Urinary bladder (tissue), 4 donors: ENCODE measurements at places on chromosomes 6 and 20. TPM values are rescaled to one million over a fixed set of nuclear protein-coding genes. Genes with fewer than 3 reads are reported as not detected.
A peak's percentile ranks its signal among the peaks of the same experiment; 100 is the strongest.

DNA sequence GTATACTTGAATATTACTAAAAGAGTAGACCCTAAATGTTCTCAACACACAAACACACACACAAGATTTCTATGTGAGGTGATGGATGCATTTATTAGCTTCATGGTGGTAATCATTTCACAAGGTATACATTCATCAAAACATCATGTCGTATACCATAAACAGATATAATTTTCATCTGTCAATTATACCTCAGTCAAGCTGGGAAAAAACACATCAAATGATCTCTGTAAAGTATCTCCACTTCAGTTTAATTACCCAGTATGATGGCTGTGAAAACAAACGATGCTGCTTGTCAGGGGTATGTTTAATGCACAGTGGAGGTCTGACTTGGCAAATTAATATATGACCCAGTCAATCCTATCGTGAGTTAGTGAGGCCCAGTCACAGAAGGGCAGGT is 157.2 kb downstream of the MTFR2 start:
- no peak for DNase-seq

- no peak for DNase-seq
Measured at GRCh38 chr6:126210398-126211075, 129.4 kb upstream of the CENPW start.

GRCh38 chr6:136798044-136798443 is 5.8 kb upstream of the MAP3K5 start:
- no peak for DNase-seq

DNA sequence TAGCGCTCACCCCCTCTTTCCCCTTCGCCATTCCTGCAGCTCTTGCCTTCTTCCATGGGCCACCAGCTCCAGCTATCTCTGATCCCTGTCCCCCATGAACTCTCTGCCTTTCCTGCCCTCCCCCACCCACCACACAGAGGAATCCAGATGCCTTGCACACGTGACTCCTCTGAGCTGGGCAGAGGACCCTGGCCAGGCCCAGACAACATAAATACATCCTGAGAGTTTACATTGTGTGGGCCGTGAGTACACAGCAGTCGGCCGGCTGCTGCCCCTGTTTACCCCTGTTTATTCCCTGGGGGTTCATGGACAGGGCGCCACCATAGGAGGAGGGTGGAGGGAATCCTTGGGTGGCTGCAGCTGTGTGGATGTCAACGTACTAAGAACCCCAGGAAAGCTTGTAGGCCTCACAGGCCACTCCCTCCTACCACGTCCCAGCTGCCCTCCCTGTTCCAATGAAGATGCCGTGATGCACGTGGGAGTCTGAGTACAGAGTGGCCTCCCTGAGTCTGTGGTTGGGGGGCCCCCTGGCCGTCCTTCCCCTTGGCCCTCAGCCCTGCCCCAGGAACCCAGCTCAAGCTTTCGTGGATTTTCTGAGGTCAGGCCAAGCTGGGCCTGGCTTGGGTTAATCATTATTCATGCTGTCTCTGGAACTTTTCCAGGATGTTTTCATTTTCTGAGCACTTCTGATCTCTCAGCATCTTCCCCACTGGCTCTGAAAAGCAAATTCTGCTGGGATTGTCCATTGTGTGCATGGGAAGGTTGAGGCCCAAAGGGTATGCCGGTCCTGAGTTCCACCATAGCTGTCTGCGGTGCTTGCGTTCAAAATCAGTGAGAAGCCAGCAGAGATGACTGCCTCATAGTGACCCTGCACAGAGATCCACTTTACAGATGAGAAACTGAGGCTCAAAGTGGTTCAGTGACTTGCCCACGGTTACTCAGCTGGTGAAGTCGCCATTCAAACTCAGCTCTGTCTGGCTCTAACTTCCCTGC is 136.3 kb downstream of the MRPL14 start:
- peak; percentile 54 for DNase-seq

- DNase-seq: no peak
Measured at GRCh38 chr20:62828511-62829230, 11.8 kb downstream of the COL9A3 start.

The KHDC1L gene
- not detected for polyA plus RNA-seq

The NDRG3 gene
- 21.7 TPM for polyA plus RNA-seq
